ENCODE measurements at places on chromosomes 16 and 17.

DNA sequence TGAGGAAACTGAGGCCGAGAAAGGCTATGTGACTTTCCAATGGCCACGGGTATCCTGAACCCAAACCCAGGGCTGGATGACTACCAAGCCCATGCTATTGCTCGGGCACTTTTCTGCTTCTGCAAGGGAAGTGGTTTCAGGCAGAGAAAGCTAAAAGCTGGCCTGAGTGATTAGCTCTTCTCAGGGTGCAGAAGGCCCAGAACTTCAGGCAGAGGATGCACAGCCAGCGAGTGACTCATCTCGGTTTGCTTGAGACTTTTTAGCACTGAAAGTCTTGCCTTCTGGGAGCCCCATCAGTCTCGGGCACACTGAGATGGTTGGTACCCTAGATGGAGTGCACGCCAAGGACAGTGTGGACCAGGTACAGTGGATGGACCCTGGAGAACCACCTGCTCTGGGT, 129.5 kb upstream of the SDK2 start:
- DNase-seq, result no peak

GRCh38 chr16:78871241-78871640, 729.3 kb downstream of the MAF start:
- DNase-seq, result peak; percentile 60

GRCh38 chr17:43134774-43135453, 9.8 kb upstream of the BRCA1 start:
- DNase-seq, result no peak

GRCh38 chr17:66652840-66653507, 181.9 kb upstream of the CACNG5 start:
- DNase-seq, result no peak

All from DMS79 treated with DMSO at 0.1 percent for 48 hours (cell line).